ENCODE measurements at places on chromosomes 12 and 14.

DNA sequence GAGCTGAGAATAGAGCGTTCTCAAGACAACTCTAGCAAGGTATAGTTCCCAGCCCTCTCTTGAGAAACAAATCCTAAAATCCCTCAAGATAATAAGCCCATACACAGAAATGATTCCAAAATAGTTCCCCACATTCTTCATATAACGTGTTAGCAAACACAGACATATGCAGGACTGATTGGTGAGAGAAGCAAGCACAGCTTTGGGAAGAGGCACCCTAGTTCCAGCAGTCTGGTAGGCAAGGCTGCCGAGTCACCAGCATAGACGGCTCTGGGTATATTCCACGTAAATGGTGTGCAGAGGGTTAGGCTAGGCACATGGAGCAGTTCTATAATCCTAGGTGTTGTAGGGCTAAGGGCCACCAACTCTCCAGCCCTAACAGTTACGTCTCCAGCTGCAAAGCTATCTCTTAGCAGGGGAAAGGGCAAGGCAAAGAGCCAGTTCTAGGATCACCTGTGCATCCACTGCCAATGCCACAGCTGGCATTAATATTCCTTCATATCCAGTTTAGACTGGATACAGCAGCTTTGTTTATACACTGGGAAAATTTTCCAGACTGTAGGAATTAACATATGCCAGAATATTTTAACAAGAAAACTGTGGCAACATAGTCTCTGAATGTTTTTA, 52.9 kb downstream of the SH2B3 start:
- no peak for DNase-seq

DNA sequence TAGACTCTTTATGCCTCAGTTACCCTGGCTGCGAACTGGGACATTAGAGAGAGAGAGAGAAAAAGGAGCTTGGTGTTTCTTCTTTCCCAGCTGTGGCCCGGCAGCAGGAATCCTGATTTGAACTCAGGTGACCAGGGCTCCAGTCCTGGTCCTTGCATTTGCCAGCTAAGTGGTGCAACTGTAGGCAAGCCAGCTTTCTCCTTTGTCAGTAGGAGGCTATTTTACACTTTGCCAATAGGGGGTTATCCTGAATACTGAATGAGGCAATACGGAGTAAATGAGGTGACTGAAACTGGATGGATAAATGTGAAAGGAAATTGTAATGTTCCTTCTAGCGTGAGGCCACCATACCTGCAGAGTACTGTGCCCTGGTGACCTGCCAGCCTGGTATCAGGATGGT, 27.8 kb downstream of the KCNA5 start:
- no peak for DNase-seq

DNA sequence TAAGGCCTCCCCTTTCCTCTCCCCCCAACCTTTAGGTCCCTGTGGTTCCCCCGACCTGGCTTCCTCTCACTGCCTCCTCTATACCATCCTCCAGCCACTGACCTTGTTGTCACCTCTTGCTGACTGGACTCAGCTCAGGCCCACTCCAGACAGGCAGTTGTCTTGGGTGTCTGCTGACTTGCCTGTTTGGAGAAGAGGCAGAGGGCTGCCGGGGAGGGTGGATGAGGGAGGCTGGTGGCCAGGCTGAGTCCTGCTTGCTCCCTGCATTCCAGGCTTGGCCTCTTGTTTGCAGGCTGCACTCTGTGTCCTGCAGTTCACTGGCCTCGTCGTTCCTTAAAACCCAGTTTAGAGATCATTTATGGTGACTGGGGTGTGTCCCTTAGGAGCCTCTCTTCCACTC, 31.0 kb upstream of the RD3L start:
- DNase-seq: no peak

DNA sequence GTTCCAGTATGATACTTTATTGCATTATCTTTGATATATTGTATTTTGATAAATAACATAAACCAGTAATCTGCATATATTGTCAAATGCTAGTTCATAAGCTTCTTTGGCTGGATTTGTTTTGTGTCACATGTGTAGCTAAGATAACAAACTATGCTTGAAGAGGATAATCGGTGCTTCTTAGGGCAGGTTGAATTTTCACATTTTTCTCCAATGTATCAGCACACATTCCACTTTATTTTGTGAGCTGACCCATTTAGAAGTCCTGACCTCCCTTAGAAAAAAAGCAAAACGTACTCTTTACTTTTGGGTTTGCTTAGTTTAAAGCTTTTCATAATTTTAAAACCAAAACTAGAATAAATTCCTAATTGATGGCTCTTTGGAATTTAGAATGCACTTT, 277.7 kb upstream of the DDHD1 start:
- no peak for DNase-seq

DNA sequence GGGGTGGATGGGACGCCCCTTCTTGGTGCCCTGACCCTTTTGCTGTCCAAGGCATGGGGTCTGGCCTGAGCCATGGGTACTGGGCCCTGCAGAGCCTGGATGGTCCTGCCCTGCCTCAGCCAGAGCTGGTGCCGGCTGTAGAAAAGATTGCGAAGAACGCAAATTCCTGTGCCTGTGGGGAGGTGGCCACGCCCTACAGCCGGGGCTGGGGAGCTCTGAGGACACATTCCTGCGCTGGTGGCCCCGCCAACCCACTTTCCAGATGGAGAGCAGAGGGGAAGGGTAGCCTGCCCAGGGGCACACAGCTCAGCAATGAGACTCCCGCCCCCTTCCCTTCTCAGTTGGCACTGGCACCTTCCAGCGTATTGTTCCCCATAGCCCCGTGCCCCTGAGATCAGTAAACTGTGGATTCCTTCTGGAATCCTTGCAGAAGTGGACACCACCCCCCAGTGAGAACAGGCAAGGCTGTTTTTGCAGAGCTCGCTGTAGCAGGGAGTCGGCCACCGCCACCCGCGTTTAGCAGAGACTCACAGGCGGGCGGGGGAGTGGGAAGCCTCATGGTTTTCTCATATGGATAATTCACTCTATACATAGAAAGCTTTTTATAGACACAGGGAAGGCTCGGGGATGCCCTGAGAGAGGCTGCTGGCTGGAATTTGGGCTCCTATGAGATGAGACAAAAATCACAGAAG, 8.6 kb downstream of the INF2 start:
- DNase-seq: no peak

GRCh38 chr12:23126794-23127193, 501.8 kb downstream of the ETNK1 start:
- DNase-seq: no peak
